ENCODE measurements at places on chromosomes 6 and 20.
A peak's percentile ranks its signal among the peaks of the same experiment; 100 is the strongest.

- no peak for DNase-seq
Measured at GRCh38 chr6:24865161-24865560, 66.4 kb upstream of the ARMH2 start.

DNA sequence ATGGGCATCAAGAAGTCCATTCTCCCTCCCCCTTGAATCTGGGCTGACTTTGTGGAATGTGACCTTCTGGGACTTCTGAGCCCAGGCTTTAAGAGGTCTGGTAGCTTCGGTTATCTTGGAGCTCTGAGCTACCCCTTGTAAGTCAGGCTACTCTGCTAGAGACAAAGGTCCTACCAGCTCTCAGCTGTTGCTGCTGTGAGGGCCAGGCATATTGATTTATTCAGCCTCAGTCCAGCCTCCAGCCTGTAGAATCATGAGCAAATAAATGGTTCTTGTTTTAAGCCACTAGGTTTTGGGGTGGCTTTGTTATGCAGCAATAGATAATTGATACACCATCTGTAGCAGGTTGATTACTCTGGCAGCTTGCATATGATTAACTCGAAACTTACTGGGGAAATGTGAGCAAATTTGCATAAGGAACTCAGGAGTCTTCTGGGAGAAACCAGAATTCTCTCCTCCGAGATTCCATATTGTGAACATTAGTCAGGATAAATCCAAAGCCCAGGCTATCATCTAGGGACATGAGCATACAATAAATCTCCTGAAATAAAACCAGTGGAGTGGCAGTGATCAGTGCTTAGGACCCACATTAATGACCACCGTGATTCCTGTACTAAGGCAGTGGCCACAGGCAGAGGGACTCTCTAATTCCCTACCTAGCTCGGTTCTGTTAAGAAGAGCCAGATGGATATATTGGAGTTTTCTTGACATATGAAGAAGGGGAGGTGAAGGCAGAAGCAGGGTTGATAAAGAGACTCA lies 336.1 kb downstream of the CDC5L start:
- no peak for DNase-seq

GRCh38 chr6:134458857-134459657 lies 141.1 kb upstream of the SGK1 start:
- DNase-seq, result no peak

GRCh38 chr20:4709261-4710105 lies 12.2 kb upstream of the PRND start:
- no peak for DNase-seq

GRCh38 chr6:36912030-36912454 lies 26.3 kb downstream of the C6orf89 start:
- DNase-seq, result peak; percentile 58

- DNase-seq, result no peak
Measured at GRCh38 chr6:125745281-125746018, 4.0 kb upstream of the HEY2 start.

GRCh38 chr6:37106051-37106363 lies 63.9 kb upstream of the PIM1 start:
- no peak for DNase-seq

DNA sequence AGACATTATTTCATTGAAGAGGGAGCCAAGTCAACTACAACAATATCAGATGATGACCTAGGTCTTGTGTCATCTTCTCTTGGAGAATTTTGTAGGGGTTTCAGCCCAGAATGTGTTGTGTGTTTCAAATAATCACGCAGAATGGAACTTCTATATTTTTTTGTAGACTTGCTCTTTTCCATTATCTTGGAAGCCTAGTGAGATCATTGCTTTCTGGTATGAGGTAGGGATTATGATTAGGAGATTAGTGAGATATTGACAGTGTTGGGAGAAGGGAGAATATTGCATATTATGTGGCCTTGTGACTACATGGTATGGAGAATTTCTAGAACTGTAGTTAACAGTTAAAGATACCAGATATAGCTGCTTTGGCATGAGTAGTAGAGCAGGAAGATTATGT lies 423.6 kb upstream of the PLCB4 start:
- DNase-seq, result no peak

DNA sequence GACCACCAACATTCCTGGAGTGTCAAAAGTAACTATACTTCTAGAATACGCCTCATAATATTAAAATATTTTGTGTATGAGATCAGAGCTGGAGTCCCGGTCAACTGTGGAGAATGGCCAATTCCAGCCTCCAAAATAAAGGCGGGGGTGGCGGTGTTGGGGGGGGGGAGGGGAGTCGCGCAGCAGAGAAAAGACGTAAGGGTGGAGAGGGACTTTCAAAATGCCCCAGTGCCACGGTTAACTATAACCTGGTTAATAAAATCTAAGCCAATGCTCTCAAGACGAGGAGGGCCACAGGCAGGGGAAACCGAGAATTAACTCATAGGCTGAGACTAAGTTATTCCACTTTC lies 1.3 kb downstream of the NUP153 start:
- no peak for DNase-seq

- no peak for DNase-seq
Measured at GRCh38 chr6:121647905-121648304, 212.5 kb downstream of the GJA1 start.

- no peak for DNase-seq
Measured at GRCh38 chr20:3800256-3800877, 4.3 kb downstream of the CDC25B start.

DNA sequence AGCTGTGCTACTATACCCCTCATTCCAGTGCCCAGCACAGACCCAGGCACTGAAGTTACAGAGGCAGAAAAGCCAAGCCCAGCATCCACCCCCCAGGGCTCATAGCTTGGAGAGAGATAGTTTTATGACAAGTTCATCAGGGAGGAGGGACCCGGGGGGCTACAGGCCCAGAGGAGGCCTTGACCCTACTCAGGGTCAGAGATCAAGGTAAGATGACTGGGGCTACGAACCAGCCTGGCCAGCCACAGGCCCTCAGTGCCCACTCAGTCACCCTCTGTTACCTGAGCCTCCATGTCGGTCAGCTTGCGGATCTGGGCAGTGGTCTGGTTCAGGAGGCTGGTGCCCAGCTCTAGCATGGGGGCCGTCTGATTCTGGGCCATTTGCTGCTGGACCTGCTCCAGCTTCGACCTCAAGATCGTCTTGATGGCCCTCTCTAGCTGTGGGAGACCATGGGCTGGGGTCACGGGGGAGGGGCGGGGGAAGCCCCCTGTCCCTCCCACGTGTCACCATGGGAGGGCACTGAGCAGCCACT lies 26.1 kb downstream of the ANGPT4 start:
- DNase-seq, result no peak

DNA sequence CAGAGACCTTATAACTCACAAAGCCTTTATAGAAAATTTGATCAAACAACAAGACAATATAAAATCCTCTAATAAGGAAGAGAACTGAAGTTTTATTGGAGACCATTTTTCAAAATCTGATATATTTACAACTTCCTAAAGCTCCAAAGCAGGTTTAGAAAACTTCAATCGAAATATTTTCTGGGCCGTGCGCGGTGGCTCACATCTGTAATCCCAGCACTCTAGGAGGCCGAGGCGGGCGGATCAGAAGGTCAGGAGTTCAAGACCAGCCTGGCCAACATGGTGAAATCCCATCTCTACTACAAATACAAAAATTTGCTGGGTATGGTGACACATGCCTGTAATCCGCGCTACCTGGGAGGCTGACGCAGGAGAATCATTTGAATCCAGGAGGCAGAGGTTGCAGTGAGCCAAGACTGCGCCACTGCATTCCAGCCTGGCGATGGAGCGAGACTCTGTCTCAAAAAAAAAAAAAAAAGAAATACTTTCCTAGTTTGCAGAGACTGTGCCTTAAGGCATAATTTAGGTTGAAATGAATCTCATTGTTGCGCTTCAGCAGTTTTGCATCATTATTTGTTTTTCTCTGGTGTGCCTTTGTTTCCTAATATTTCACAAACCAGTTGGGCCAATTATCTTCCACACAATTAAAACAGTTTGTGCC lies 60.6 kb upstream of the ASIP start:
- no peak for DNase-seq

- DNase-seq, result no peak
Measured at GRCh38 chr6:113317891-113318574, 539.1 kb upstream of the MARCKS start.

- no peak for DNase-seq
Measured at GRCh38 chr6:15997586-15998388, 131.1 kb upstream of the MYLIP start.

- DNase-seq, result no peak
Measured at GRCh38 chr6:10140824-10141223, 274.1 kb downstream of the TFAP2A start.

- DNase-seq, result no peak
Measured at GRCh38 chr6:161342039-161342438, 68.2 kb upstream of the AGPAT4 start.

DNA sequence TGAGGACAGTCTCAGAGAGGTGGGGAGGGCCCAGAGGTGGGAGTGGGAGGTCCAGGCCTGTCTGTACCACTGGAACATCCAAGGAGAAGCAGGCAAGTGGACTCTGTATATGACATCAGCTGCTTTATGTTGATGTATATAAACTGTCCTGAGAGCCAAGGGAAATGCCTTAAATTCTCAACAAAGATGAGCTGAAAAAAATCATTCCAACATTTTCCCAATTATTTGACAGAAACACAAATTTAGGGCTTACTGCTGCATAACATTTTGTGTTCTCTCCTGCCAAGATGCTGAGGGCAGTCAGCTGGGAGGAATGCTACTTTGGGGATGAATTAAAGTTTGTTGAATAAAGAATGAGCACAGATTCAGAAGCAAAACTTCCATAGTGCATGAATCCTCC lies 52.8 kb downstream of the FOXC1 start:
- DNase-seq, result no peak

- no peak for DNase-seq
Measured at GRCh38 chr6:44966449-44967092, 361.6 kb upstream of the RUNX2 start.

DNA sequence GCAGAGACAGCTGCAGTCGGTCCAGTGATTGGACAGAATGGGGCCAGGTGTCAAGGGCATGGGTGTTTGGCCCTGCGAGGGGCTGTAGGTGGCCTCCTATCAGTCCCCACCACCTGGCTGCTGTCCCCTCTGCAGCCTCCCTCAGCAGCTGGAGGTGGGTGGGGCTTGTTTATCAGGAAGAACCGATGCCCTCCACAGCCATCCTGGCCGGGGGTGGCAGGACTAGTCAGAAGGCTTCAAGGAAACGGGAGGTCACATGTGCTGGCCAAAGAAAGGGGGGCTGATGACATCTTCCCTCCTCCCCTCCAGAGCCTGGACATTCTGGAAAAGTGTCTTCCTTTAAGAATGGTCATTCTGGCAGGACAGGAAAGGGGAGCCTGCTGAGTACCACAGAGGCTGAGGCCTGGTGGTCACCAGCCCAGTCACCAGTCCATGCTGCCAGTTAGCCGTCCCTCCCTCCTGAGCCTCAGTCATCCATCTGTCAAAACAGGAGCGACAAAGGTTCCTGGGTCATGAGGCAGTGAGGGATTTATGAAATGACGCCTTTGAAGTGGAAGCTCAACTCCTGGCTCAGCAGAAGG lies 4.1 kb downstream of the FAM210B start:
- no peak for DNase-seq

- no peak for DNase-seq
Measured at GRCh38 chr20:52001999-52002666, 189.4 kb downstream of the ZFP64 start.
